ENCODE measurements at places on chromosomes 3 and 15.

DNA sequence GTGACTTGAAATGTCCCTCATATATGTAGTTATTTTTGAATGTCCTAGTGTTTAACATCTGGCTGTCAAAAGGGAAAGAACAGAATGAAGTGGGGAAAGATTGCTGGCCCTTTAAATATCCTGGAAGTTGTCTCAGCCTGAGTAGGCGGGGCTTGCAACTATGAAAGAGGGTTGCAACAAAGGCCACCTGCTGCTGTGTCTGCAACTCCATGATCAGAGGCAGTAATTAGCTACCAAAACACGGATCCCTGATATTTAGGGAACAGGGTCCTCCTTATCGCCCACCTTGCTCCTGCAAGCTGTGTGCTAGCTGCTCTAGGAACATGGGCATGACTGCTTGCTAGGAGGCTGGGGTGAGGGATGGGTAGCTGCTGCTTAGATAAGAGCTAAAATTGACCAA is 100.2 kb upstream of the CFAP20DC start:
- DNase-seq = no peak

DNA sequence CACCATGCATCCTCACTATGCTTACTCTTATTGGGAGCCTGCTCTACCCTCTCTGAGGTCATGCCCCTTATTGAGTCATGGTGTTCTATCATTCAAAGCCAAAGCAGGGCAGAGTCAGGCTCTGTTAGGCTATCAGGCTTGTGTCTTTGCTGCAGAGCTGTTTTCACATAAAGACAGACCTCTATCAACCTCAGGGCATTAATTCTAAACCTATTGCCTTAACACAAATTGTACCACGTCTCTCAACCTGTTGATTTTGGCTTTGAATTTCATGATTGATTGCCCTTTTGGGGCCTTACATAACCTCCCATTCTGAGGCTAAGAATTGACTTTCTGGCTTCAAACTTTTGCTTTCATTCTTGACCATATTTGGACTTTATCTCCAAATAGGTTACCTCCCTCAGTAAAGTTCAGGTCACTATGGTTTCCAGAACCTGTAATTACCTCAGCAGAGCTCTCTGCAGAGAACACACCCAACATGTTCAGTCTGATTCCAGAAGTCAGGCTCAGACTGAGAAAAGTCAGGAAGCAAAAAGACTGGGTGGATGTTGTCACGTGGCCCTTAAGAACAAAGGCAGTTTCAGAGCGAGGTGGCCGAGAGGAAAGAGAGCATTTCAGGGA is 221.4 kb upstream of the NANOGP8 start:
- DNase-seq = no peak

GRCh38 chr15:65360506-65360905 is 17.3 kb downstream of the IGDCC3 start:
- DNase-seq = no peak

- no peak for DNase-seq
These were observed 236.9 kb upstream of the IL12A start for GRCh38 chr3:159751752-159752151.

GRCh38 chr3:86739244-86739643 is 251.7 kb downstream of the VGLL3 start:
- no peak for DNase-seq

DNA sequence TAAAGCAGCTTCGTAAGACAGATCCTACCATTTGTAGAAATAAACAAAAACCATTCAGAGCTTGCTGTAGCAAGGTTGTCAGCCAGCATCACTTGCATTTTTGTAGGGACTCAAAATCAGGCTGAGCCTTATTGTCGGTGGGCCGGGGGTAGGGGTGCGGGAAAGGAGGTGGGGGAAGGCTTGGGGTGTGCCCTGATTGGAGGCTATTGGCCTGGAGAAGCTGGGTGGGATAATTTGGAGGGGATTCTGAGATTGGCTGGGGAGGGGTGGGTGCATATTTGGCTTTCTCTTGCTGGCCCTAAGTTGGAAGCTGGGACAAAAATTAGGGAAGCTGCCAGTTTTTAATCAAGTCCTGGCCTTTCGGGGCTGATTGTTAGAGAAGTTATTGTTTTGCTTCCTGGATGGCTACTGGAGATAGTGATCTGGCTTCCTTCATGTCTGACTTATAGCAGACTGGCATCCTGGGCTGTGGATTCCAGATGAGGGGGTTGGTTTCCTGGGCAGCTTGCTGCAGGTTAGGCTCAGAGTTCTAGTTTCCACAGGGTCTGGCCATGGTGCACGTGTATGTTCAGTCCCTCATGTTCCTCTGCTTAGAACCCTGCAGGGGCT is 22.8 kb downstream of the STOML1 start:
- DNase-seq = peak; percentile 45

DNA sequence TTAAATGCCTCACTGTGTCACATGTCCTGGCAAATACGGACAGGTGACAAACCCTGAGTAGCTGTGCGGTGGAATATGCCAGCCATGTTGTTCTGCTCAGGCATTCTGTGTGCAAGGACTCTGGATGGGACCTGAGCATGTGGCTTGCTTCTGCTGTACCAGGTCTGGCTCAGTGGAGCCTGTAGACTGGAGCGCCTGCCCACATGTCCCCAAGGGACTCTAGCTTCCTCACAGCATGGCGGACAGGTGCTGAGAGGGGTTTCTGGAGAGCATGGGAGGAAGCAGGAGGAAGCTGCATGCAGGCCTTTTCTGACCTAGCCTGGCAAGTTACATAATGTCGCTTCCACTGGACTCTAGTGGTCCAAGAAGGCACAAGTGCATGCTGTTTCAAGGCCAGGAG is 96.3 kb downstream of the PLXNA1 start:
- DNase-seq = no peak

DNA sequence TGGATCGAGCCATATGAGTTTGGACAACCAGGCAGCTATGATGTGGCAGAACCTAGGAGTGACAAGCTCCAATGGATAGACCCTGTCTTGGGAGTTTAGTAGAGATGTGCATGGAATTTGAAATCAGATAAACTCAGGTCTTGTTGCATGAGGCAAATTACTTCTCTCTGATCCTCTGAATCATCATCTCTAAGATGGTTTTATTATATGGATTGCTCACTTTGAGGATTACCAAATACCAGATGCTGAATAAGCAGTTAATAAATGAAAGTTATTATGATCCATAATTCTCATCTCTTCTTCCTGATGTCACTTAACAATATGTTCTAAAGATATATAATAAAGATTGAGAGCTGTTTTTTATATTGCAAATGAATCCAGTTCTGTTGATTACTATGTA is 622.2 kb downstream of the NTRK3 start:
- DNase-seq = no peak
